ENCODE measurements at places on chromosomes 13 and 19.

DNA sequence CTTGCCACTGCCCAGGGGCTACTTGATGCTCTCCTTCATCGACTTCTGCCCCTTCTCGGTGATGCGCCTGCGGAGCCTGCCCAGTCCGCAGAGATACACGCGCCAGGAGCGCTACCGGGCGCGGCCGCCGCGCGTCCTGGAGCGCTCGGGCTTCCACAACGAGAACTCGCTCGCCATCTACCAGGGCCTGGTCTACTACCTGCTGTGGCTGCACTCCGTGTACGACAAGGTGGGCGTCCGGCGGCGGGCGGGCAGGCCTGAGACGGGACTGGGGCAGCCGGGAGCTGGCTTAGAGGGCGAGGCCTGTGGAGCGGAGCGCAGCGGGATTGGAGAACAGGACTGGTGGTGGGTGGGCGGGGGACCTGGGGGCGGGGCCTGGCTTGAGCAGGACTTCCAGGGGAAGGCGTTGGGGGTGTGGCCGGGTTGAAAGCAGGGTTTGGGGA is 12.7 kb upstream of the PSMD8 start:
- peak; percentile 74 for DNase-seq

DNA sequence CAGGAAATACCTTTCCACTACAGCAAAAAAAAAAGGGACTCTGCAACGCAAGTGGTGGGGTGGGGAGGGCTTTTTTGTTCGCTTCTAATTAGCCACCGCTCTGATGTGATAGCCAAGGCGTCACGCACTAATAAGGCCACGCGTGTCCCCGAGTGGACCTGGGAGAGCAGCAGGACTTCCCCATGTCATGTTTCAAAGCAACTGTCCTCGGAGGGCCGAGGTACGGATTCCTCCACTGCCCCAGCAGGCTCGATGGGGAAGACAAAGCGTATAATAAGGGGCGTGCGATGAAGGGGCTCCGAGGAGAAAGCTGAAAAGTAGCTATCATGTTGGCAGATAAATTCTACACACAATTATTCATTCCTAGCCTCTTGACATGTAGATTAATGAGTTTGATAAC is 179.7 kb upstream of the ZNF507 start:
- DNase-seq: no peak

GRCh38 chr19:4676955-4677731 is 7.0 kb upstream of the MYDGF start:
- no peak for DNase-seq

DNA sequence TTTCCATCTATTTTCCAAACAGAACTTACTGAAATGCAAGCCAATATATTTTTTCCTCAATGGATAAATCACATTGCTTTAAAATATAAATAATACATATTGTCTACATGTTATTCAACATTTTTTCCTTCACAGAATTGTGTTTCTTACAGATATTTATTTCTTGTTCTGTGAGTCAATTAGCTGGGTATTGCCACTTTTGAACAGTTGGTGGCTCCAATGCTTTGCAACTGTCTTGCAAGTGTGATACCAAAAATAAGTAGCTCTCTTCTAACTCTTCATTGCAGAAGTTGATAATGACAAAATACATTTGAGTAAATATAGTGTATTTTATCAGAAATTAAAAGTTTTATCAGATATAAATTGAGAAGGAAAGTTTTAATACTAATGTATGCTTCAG is 17.1 kb upstream of the GPC5 start:
- DNase-seq: no peak

GRCh38 chr13:48662226-48662625 is 8.5 kb downstream of the CYSLTR2 start:
- DNase-seq: no peak

DNA sequence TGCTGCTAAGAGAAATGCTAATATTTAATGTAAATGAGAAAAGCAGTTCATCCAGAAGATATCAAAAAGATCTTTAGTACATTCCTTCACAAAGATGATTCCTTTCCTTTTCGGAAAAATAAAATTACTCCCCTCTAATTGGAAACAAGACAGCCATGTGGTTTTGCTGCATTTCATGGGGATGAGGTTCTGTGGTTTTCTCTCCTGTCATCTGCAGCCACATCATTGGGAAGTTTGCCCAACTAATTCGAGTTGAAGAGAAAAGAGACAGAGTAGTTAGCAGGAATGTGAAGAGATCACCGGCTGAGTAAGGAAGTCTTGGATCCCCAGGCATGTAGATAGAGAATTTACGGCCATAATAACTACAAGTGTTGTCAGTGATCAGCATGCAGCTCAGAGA is 122.1 kb downstream of the CYSLTR2 start:
- no peak for DNase-seq

GRCh38 chr19:45179072-45179891 is 698 bp downstream of the BLOC1S3 start:
- DNase-seq: no peak

DNA sequence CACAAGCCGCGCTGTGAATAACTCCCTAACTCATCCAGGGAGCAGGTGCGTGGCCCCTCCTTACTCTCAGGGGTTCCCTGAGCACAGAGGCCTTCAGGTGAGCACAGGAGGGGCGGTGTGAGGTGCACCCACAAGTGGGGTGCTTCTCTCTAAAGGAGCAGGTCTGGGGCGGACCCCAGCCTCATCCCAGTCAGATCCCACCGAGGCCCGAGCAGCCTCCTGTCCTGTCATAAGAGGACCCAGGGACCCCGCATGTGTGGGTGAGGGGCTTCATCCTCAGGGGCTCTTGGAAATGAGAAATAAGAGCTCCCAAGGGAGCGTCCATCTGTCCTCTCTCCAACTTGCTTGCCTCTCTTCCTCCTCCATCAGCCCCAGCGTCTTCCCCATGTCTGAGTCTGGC is 3.0 kb upstream of the LILRA5 start:
- no peak for DNase-seq

GRCh38 chr13:110524541-110525257 is 36.8 kb downstream of the RAB20 start:
- peak; percentile 91 for DNase-seq

DNA sequence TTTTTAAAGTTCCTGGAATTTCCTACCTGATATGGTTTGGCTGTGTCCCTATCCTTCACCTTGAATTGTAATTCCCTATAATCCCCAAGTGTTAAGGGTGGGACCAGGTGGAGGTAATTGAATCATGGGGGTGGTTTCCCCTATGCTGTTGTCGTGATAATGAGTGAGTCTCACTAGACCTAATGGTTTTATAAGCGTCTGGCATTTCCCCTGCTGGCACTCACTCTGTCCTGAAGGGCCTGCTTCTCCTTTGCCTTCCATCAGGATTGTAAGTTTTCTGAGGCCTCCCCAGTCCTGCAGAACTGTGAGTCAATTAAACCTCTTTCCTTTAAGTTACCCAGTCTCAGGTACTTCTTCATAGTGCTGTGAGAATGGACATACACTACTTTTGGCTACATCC is 298.7 kb downstream of the HS6ST3 start:
- no peak for DNase-seq

- peak; percentile 78 for DNase-seq
Measured at GRCh38 chr19:7658219-7658686, 10.6 kb upstream of the RETN start.

DNA sequence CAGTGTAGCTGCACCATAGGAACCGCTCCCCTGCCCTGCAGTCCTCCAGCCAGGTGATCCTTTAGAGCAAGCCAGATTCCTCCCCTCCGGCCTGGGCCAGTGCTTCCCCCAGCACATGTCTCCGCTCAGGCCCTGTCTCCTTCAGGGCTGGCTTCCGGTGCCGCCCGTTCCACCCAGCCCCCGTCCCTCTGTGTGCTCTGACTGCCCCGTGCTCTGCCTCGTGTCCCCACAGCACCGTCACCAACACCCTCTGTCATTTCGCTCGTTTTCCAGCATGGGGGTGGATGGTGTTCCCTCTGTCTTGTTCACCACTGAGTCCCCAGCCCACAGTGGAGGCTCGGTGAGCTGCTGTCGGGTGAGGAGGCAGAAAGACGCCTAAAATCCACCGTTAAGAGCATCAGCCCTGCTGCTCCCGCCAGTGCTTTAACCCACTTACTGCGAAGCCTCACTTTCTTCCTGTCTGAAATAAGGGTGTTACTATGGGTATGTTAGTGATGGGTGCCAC is 54.5 kb downstream of the TSSK6 start:
- no peak for DNase-seq

DNA sequence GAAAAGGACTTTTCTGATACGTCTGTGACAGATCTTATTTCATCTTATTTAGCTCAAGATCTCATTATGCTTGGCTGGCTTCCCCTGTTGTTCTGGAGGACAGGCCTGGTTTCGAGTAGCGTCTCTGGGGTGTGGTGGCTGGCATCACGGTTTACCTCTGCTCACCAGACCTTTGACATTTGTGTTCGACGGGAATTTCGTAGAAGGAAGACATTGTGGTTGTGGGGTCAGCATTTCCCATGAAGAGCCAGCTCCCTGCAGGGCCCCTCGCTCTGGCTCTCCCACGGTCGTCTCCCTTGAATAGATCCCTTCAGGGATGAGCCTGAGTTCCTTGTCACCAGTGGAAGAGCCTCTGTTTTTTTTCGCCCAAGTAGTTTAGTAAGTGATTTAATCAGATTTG is 78.6 kb upstream of the TEX29 start:
- peak; percentile 94 for DNase-seq

- DNase-seq: peak; percentile 87
Measured at GRCh38 chr13:30132623-30133553, 174.5 kb downstream of the KATNAL1 start.

DNA sequence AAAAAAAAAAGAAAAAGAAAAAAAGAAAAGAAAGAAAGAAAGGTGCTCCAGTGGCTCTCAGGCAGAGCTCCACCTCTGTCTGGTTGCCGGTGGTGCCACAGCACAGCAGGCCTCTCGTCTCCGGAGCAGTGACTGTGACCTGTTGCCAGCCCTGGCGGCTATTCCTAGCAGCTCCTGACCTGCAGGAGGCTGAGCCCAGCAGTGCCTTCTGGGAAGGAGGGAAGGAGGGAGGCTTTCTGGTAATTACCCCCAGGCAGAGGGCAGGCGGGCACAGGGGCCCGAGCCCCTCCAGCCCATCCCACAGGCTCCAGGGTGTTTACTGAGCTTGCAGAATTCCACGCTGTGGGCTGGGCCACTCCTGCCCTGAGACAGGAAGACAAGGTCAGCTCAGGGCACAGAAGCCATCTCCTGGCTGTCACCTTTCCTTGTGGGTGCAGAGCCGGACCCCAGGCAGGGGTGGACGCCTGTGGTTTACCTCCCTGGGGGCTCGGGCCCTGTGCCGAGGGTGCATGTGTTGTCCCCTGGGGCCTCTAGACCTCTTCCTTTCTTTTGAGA is 77.9 kb downstream of the GNG7 start:
- DNase-seq: peak; percentile 86

GRCh38 chr13:70842062-70842644 is 733.9 kb upstream of the KLHL1 start:
- DNase-seq: no peak

- no peak for DNase-seq
Measured at GRCh38 chr13:108830916-108831315, 201.5 kb downstream of the MYO16 start.

GRCh38 chr13:107301724-107302374 is 733.9 kb upstream of the ARGLU1 start:
- no peak for DNase-seq

GRCh38 chr19:15548648-15549047 is 40.3 kb downstream of the CYP4F22 start:
- no peak for DNase-seq

GRCh38 chr19:35404879-35405622 is 34.2 kb downstream of the GPR42 start:
- DNase-seq: no peak

DNA sequence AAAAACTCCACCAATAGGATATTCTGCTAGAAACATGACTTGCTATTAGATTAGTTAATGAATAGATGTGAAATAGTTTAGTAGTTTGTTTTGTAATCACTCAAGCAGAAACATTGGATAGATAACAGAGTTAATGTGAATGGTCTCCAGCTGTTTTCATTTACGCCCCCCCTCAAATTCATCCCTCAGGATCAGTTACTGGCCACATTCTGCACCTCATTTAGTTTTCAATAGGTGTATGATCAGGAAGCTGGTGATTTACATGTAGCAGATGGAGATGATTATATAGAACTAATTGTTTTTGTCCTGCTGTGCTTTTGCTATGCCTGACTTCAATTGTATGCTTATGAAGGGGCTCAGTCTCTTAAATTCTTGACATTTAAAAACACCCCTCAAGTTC is 759.0 kb downstream of the SLITRK6 start:
- DNase-seq: no peak

DNA sequence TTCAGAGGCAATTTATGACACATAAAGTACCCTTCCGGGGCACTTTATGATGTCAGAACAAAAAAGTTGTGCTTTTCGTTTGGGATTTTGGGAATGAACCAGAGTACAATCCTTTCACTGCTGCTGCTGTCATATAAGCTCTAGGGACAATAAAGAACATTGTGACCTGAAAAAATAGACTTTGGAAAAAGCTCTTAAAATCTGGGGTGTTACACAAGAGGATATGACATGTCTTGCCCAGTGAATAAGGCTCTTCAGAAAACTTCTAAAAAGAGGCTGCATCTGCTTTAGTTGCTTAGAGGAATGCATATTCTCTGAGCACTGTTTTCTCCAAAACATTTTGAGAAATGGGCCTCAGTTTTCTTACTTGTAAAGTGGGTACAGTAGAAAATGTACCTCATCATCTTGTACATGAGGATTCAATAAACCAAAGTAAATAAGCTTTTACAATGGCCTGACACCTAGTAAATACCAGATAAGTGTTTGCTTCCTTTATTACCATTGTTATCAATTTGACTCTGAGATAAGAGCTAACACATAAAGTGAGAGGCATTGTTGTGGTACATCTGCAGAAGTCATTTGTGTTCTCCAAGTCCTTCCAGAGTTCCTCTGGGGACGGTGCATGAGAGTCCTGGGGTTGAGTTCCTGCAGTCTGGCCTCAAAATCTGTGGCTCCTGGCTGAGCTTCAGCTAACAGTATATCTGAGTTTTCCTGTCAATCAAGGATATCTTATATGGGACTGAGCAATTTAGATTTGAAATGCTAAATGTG is 67.4 kb upstream of the EDNRB start:
- no peak for DNase-seq

Measured in DMS79 treated with DMSO at 0.1 percent for 48 hours (cell line).